ENCODE measurements at places on chromosomes 2 and 18.
A peak's percentile ranks its signal among the peaks of the same experiment; 100 is the strongest.

DNA sequence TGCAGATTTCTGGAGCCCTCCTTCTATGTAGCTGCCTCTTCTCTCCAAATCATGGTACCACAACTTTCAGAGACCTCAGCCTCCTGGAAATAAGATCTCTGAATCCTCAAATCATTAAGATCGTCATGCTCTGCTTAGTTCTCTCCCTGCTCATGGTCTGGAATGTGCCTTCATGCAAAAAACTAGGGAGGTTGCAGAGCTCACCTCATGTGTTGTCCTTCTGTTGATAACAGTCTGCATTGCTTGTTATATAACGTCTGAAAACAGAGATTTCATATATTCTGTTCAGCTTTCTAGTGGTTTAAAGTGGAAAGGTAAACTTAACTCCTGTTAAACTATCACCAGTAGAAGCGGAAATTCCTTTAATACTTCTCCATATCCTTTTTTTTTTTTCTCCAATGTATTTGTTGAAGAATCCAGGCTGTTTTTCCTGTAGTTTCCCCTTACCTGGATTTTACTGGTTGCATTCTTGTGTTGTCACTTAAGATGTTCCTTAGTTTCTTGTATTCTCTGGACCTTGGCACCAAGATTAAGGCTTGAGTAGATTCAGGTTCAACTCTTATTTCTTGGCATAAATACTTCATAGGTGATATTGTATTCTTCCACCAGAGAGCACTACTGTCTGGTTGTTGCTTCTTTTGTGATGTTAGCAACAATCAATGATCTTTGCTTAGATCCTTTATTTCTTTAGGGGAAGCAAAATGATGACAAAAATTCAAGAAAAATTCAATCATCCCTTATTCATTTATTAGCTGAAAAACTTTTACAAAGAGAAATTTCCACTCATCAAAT is 211.3 kb downstream of the LOXHD1 start:
- DNase-seq: no peak

- no peak for DNase-seq
Measured at GRCh38 chr2:58767828-58768714, 526.9 kb upstream of the FANCL start.

DNA sequence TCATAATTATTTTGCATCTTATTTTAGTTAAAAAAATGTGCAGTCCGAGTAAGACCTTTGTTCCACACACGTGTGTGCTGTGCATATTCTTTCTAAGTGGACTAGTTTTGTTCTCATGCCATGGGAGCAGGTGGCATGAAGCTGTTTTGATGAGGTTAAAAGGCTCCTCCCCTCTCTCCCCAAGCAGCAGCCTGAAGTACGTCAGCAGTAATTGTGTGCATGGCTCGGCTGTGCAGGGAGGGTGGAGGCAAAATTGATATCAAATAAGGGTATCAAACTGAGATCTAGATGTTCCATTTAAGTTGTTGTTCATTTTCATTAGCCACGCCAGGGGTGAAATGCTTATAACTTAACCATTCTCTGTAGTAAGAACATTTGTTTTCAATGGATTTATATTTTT is at the start of gene NYAP2:
NYAP2 (plus strand) TSS at position 207 of the 400 bp plus-strand sequence. CDS start 9,171 bp downstream, outside the sequence.
- DNase-seq: no peak

GRCh38 chr2:7887441-7887840 is 794.4 kb upstream of the ID2 start:
- no peak for DNase-seq

- DNase-seq: no peak
Measured at GRCh38 chr18:50313031-50313607, 25.6 kb upstream of the CXXC1 start.

DNA sequence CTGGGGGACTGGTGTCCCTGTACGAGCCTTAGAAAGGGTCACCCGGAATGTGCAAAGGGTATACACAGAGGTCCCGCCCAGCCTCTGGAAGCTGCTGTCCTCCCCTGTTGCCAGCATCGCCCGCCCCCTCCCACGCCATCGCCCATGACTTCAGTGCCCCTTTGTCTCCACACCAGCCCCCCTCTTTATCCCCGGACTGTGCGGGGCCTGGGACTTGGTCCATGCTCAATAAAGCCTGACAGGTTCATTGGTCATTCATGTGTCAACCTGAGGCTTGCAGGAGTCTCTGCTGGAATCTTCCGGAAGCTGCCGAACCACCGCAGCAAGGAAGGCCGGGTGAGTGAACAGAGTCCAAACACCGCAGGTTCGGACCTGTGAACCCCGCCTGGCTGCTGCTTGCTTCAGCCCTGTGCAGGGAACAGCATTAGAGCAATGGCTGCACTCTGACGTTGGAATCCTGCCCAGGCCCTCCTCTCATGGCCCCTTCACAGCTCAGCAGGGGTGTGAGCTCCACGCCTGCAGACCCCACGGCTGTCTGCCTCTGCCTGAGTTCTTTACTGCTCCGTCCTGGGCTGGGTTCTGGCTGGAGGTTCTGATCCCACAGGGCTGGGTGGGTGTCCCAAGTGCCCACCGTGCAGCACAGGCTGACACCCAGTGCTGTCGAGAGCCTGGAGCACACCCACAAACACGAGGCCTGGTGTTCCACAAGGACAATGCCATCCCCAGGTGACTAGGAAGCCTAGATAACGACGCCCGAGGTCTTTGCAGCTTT is 96.5 kb downstream of the SEPTIN10 start:
- no peak for DNase-seq

DNA sequence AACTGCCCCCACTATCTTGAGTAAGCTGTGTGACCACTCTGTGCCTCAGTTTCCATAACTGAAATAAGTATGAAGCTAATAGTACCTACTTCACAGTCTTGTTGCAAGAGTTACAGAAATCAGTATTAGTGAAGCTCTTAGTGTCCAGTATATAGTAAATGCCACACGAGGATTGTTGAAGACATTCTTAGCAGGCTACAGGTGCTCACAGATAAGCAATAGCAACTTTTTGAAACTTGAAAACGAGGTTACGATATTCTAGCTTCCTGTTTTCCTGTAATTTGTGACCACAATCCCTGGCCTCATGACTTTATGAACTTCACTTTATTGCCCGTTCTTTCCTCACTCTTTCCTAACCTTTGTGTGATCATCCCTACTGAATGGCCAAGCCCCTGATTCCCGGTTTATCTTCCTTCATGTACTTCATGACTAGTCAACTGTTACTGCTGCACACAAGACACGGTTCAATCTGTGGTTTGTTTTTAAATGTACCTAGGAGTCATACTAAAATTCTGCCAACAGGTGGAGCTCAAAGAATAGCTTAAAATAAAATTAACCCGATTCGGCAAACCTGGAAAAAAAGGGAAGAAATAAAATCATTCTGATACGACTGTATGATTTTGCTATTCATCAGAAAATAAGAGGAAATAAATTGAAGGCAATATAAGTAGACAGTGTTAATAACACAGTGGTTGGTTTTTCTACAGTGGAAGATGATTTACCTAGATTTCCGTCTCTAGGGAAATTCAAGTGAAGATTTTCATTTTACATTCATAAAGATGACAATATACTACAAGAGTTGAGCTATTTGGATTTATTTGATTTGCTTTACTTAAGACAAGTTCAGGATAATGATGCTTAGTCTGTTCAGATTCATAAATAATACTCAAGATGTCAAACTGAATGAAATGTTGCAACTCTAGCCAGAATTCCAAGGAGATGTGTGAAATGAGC is 38.1 kb upstream of the STAT1 start:
- DNase-seq: no peak

GRCh38 chr2:209505410-209505809 is 81.6 kb downstream of the MAP2 start:
- no peak for DNase-seq

DNA sequence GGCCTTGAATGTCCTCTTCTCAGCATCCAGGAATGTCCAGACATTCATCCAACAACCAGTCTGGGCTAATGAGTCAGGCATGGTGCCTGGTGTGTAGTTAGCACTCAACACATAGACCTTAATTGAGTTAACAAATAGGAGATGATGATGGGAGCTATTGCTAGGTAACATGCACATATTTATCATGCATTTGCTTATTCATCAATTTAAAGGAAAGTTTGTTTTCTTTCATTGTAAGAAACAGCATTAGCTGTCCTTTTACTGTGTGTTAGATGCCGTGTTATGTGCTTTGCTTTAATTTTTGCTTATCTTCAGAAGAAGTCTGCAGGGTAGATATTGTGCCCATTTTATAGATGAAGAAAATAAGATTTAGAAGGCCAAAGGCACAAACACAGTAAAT is 43.2 kb downstream of the TSN start:
- DNase-seq: no peak

- DNase-seq: peak; percentile 23
Measured at GRCh38 chr2:174634130-174635014, 36.8 kb upstream of the WIPF1 start.

DNA sequence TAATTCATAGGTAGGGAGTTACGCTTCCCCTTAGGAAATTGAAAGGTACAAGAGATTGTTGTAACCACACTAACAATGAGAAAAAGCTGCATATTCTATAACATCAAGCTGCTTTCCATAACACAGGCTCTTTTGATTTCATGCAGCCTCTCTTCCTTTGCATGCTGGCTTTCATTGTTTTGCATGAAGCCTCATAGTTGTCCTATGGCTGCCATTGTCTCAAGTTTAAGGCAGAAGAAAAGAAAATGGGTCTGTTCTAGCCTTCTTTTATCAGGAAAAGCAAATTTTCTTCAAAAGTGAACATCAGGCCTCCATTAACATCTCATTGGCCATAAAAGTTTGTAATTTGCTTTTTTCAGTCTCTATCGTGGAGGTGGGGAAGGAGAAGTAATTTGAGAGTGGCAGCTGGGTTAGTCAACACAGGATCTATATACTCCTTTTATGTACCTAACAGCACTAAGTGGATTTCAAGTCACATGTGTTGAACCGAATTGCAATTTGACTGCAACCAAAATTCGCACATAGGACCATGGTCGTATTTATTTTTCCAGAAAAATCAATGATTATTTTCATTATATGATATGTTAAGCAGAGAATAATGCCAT is 248.5 kb upstream of the RND3 start:
- DNase-seq: no peak

- DNase-seq: no peak
Measured at GRCh38 chr2:239444626-239445577, 44.1 kb upstream of the HDAC4 start.

DNA sequence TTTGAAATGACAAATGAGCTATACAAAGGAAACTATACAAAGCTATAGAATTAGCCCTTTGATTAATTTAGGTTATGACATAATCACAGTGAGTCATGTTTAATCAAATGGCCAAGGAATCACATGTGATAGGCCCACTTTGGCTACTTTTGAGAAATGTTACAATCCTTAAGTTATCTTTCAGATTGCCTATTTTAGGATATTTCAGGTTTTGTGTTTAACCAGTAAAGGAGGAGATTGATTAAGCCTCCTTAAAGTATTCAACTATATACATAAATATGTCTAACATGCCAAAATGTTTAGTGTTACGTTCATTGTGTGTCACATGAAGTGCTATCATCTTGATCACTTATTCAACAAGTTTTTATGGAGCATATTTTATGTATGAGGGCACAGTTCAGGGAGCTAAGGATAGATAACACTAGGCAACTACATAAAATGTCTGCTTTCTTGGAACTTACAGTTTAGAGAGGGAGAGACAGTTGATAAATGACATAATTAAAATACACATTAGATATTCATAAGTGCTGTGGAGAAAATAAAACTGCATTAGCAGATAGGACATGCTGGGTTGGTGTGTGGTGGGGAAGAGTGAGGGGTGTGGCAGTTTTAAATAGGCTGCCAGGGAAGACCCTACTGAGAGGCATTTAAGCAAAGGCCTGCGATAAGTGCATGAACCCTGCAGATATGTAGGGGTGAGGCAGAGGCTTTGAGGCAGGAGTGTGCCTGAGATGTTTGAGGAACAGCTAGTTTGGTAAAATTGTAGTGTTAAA is 77.2 kb downstream of the LTBP1 start:
- DNase-seq: no peak

GRCh38 chr18:9539283-9539682 is 64.0 kb downstream of the RALBP1 start:
- no peak for DNase-seq
